ENCODE measurements at places on chromosomes 16 and 17. TPM values are rescaled to one million over a fixed set of nuclear protein-coding genes. Genes with fewer than 3 reads are reported as not detected.

Gene WIPI1
- 95.7 TPM for total RNA-seq

Gene KRT39
- total RNA-seq = not detected

Gene TANC2
- total RNA-seq = 11.9 TPM

Gene ANKRD40CL
- 147 TPM for total RNA-seq

Gene ENPP7
- total RNA-seq = 22.5 TPM

- no peak for DNase-seq
Observed at GRCh38 chr16:81443688-81444447, 740 bp upstream of the CMIP start.

GRCh38 chr17:33686171-33686570, 393.1 kb upstream of the ASIC2 start:
- DNase-seq = no peak

GRCh38 chr17:12320286-12320685, 299.6 kb downstream of the MAP2K4 start:
- no peak for DNase-seq

DNA sequence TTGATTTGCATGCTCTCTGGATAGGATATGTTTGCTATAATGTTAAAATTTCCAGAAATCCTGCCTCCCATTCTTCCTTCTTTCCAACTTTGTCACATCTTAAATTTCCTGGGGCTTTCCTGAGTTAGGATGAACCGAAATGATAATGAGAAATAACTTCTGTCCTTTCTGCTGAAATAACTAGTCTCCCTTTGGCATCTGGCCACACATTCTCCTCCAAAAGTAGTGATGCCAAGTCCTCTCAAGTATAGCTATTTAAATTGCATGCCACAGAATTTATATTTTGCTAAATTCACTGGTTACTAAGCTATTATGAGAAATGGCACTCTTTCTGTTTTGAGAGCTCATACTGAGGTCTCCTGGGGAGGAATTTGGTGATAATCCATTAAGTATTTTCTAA, 30.6 kb downstream of the FAM20A start:
- DNase-seq = no peak

DNA sequence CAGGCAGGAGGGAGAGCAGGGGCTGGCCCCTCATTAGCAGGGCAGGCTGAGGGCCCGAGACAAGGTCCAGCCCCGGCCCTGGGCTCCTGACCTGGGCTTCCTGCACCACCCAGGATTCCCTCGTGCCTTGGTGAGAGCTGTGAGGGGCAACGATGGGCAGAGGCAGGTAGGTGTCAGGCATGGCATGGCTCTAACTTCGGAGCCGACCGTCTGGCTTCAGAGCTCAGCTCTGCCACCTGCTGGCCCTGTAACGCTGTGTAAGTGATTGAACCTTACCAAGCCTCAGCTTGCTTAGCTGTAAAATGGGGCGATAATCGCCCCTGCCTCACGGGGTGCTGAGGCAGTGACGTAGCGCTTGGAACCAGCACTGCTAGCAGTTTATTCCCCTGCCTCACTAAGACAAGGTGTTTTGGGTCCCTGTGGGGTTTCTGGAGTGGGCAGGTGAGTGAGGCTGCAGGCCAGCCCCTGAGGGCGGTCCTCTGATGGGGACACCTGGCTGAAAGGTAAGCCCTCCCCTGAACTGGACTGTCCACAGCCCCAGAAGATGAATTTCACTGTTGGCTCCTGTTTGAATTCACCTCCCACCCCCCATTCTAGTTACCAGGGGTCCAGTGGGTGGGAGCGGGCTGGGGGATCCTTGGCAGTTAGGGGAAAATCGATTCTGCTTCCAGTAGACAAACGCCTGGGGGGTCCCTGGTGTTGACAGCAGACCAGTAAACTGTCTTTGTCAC, 184.8 kb upstream of the GSE1 start:
- DNase-seq = peak; percentile 70

Measured in Peyer's patch (tissue), 4 donors.